ENCODE measurements at places on chromosomes 11 and 22.

DNA sequence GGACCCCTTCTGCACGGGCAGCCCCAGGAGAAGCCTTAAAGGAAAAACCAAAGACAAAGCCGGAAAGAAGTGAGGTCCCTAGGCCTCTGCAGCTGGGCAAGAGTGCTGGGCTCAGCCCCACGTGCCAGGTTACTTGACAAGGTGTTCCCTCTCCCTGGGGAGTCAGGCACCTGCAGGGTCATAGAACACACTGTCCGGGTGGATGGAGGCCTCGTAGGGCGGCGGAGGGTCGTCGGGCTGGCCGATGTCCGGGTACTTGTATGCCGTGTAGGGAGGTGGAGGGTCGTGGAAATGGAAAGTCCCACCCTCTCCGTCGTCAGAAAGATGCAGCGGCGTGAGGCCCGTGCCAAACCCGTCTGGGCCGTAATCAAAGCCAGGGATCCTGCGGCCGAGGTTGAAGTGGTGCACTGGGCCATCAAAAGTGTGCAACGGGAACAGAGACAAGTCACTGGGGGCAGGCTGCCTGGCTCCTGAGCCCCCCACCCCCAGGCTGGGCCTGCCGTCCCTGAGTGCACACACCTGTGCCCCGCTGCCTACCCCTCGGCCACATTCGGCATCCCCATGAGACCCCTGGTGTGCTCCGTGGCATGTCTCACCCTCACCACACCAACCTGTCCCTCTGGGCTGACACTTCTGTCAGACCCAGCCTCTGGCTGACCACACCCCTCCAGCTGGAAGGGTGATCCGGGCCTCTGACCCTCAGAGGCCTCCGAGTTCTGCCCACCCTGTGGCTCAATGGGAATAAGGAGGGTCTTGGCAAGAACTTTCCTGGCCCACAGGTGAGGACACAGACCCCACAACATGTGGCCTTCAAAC lies 81.1 kb downstream of the DGCR2 start:
- DNase-seq = no peak

DNA sequence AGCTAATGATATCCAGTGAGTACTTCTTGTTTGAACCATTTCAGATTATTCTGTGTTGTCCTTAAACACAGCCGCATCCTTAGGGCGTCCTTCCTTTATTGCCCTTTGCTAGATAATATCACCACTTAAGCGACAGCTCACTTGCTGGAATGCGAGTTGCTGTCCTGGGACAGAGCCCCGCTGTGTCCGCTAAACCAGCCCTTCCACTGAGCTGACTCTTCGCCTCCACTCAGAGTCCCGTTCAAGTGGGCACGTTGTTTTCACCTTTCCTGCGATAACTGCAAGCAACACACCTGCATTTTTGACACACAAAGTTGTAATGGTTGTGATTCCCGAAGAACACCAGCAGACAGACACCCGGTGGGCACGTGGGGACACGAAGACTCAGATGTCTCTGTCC lies 140.0 kb downstream of the TBC1D22A start:
- no peak for DNase-seq

DNA sequence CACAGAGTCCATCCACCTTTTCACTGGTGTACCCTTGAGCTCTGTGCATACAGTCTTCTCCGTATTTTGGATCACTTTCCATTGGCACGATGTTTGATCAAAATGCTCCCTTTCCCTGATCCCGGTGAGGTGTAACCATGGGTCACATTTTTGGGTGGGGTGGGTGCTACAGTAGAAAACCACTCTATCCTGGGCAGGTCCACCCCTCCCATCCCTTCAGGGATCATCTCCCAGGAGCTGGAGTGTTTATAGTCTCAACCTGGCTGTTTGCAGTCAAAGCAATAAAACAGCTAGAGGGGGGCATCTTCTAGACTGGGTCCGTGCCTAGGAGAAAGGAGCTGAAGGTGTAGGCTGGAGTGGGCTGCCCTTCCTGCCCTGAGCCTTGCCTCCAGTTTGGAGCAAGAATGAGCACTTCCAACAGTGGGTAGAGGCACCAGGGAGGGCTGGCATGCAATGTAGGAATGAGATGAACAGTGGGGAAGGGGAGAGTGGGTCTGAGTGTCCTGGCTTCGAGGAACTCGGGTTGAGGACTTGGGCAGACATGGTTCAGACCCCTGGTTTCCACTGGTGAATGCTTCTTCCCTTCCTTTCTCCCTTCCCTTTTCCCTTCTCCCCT lies 38.8 kb downstream of the RNF141 start:
- no peak for DNase-seq

DNA sequence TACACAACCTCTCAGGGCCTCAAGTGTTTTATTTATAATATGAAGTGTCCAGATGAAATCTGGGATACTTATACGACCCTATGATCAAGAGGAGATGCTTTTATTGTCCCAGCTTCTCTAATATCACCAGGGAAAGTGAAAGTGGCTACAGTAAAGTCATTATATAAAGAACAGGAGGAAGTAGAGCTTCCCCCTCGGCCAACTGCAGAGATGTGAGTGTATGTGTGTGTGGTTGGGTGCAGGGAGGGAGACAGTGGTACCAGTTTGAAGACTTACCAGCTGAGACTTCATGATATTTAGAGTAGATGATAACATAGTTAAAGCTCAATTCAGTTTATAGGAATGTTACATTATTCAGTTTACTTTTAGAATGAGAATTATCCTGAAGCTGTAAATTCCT lies 373.6 kb upstream of the DDI1 start:
- no peak for DNase-seq

- DNase-seq = no peak
These were observed 13.1 kb upstream of the MS4A6A start for GRCh38 chr11:60195923-60196368.

DNA sequence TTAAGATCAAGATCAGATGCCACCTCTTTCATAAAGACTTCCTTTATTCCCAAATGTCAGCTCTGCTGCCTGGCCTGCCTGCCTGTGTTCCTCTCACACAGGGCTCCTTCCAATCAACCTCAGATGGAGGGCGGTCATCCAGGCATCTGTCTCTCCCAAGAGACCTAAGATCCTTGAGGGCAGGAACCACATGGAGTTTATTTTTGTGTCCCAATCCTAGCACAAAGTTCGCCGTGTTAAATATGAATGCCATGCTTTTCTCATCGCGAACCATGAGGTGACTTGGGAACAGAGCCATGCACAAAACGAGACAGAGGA lies 72.7 kb upstream of the ARFGAP3 start:
- no peak for DNase-seq

GRCh38 chr11:122556605-122557004 lies 98.9 kb upstream of the UBASH3B start:
- peak; percentile 9 for DNase-seq

DNA sequence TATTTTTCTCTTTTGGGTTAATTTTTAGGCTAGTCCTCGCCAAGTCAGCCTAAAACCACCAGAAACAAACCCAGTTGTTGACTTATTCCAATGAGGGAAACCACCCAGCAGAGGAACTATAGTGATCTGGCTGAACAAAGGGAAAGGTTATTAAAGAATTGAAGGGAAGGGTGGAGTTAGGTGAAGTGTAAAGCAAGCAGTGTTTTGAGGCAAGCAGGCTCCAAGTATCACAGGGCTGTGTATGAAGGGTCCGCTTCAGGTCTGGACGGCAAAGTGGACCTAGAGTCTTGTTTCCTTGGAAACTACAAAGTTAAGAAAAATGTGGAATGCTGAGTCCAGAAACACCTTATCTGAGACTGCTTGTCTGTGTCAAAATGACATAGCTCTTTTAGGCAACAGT lies 3.2 kb upstream of the TCN2 start:
- DNase-seq = no peak

- DNase-seq = no peak
These were observed 791.1 kb downstream of the NTM start for GRCh38 chr11:132161403-132162078.

GRCh38 chr11:66904055-66904454 lies 47.2 kb downstream of the LRFN4 start:
- DNase-seq = no peak

DNA sequence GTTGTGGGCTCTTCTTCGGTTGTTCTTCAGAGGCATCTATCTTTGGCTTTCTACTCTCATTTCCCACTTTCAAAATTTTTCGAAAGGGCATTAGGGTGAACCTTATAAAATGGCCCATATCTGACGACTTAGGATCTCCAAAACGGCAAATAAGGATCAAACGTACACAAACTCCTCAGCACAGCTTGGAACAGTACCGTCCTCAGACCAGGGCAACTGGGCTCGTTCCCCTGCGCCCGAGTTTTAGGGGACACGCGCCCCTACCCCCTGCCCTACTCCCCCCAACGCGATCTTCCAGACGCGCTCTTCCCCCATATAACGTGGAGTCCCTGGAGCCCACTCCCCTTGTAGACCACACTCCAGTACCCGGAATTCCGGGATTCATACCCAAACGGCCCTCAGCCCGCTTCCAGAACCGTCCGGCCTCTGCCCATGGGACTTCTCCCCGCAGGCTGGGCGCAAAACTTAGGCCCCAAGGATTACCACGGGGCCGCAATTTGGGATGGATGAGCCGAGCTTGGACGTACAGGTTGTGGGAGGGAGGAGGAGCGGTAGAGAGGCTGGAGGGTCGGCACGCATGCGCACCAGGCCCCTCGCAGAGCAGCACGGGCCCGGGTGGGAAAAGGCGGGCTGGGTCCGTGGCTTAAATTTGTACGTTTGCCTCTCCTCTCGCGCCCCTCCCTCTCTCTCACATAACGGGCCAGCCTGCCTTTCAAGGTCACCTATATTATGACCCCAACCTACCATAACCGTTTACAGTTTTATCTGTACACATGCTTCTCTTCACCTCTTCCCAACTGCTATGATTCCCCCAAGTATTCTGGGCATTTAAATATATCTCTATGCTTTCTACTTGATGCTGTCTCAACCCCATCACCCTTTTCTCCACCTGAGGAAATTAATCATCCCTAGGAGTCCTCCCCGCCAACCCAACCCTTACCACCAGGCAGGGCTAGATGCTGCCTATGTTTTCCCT lies 3.4 kb downstream of the CCDC89 start:
- DNase-seq = peak; percentile 12

GRCh38 chr11:21807350-21807749 lies 385.5 kb upstream of the ANO5 start:
- DNase-seq = no peak

DNA sequence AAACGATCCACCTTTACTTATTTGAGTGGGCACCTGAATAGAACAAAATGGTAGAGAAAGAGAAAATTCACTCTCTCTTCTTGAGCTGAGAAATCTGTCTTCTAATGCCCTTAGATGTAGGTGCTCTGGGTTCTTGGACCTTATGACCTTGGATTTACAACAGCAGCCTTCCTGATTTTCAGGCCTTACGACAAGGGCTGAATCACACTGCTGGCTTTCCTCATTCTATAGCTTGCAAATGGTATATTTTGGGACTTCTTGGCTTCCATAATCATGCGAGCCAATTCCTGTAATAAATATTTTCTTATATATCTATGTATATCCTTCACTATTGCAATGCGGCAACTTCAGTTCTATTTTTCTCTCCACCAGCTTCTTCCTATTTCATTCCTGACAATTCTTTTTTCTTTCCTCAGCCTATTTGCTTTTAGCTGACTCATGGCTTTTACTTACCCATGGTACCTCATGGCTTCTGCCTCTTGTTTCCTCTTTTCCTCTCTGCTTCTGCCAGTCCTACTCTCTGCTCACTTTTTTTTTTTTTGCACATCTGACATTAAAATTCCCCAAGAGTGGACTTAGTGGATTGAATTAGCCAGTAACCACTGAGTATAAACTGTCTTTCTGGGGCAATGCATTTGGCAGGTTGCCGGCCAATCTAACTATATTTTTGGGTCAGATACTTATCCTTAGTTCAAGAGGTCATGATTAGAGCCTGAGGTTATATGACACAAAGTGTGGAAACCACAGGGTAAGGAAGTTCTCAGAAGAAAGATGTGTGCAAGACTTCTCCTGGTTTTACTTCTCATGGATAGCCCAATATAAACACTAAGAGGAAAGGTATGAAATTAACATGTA lies 359.5 kb downstream of the TMEM135 start:
- no peak for DNase-seq

- no peak for DNase-seq
These were observed 557.3 kb upstream of the ANO5 start for GRCh38 chr11:21635394-21636145.

DNA sequence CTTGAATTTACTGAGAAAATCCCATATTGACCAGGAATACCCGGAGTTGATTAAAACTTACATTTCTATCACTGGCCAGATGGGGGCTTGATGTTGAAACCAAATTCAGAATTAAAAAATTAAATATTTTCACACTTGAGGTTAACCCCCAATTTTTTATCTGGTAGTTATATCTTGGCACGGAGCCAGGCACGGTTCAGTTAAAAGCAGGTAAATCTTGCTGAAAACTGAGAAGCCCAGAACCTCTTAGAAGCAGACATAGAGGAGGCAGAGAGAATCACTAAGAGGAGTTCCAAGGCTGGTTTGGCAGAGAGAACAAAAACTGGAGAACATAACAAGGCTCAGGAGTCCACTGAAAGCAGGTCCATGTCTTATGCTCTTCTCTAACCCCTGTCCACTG lies 77.7 kb downstream of the USP35 start:
- DNase-seq = no peak

GRCh38 chr11:107928767-107929507 lies 689 bp downstream of the RAB39A start:
- no peak for DNase-seq

GRCh38 chr11:116840224-116840745 lies 2.9 kb upstream of the APOA1 start:
- DNase-seq = no peak

GRCh38 chr11:112058103-112058502 lies 15.7 kb downstream of the PIH1D2 start:
- DNase-seq = no peak

- no peak for DNase-seq
These were observed 1.6 kb downstream of the RNASEH2C start for GRCh38 chr11:65718964-65719492.

DNA sequence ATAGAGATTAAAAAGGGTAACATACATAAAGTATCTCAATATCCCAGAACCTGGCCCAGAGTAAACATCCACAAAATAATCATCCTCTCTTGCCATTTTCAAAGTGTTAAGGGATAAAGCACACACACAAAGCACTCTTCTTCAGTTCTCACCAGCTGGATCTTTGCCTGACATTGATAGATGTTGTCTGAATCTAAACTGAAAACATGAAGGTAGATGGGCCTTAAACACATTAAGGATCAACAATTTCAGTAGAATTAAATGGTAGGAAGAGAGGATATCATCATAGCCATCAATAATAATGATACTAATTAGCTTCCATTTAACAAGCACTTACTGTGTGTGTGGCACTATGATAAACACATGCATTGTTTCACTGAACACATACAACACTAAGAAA lies 261.1 kb downstream of the OPCML start:
- DNase-seq = no peak

Measured in activated naive CD4-positive, alpha-beta T cell (primary cell).